ENCODE measurements at places on chromosomes 1 and 21.
A peak's percentile ranks its signal among the peaks of the same experiment; 100 is the strongest.

DNA sequence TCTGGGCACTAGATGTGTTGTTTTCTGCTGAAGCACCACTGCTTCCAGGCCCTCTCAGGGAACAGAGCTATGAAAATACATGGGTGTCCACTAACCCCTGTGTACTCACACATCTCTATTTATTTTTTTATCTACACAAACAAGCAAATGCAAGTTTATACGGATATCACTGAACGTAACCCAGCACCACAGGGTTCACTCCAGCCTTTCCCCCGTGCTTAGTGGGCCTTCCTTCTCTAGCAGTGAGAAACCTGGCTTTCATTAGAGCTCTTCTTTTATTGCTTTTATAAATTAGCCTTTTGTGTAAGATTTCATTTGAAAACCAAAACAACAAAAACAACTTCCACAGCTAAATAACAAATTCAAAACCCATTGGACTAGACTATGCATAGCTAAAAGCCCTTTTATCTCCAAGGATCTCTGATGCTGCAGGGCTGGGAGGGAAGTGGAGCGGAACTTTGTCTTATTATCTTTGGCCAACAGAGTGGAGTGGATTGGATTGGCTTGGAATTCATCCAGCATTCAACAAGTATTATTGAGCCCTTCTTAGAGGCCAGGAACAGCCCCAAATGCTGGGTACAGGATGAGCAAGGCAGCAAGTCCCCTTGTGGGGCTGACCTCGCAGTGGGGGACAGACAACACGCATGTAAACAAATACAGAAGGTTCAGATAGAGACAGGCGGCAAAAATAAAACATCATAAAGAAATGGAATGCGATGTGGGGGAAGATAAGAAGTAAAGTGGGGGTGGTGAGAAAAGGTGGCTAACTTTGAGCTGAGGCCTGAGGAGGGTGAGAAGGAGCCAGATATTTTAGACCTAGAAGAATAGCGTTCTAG lies 371.8 kb upstream of the POU3F1 start:
- DNase-seq, result no peak

DNA sequence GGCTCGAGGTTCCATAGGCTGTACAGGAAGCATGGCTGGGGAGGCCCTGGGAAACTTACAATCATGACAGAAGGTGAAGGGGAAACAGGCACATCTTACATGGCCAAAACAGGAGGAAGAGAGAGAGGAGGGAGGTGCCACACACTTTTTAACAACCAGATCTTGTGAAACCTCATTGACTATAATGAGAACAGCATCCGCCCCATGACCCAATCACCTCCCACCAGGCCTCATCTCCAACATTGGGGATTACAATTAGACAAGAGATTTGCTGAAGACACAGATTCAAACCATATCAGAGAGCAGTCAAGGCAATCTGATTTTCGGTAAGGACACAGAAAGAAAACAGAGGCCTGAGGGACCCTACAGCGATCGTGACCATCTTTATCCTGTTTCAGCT lies 41.7 kb downstream of the TNFRSF9 start:
- DNase-seq, result no peak

GRCh38 chr1:116987256-116987555 lies 14.4 kb upstream of the CD101 start:
- no peak for DNase-seq

- no peak for DNase-seq
Measured at GRCh38 chr21:27292229-27292628, 325.3 kb upstream of the ADAMTS5 start.

DNA sequence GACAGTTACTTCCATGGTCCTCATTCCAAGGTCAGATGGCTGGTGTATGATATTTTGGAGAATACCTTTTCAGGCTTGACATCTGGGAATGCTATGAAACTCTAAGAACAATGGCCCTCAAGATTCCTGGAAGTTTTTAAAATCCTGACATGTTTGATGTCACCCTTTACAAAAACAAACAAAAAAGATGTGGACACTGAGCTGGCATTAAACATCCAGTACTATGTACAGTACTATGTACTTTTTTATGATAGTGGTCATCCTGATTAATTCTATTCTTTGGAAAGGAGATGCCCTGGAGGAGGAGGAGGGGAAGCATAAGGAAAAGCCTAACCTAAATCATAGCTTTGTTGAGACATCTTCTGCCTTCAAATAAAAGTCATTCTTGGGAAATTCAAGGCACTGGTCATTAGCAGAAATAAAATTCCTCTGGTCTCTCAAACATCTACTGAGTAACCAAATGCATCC lies 235.4 kb downstream of the HMCN1 start:
- DNase-seq, result no peak

- no peak for DNase-seq
Measured at GRCh38 chr1:113219377-113219776, 146.4 kb downstream of the LRIG2 start.

- DNase-seq, result no peak
Measured at GRCh38 chr1:206974140-206974539, 3.9 kb upstream of the FCAMR start.

DNA sequence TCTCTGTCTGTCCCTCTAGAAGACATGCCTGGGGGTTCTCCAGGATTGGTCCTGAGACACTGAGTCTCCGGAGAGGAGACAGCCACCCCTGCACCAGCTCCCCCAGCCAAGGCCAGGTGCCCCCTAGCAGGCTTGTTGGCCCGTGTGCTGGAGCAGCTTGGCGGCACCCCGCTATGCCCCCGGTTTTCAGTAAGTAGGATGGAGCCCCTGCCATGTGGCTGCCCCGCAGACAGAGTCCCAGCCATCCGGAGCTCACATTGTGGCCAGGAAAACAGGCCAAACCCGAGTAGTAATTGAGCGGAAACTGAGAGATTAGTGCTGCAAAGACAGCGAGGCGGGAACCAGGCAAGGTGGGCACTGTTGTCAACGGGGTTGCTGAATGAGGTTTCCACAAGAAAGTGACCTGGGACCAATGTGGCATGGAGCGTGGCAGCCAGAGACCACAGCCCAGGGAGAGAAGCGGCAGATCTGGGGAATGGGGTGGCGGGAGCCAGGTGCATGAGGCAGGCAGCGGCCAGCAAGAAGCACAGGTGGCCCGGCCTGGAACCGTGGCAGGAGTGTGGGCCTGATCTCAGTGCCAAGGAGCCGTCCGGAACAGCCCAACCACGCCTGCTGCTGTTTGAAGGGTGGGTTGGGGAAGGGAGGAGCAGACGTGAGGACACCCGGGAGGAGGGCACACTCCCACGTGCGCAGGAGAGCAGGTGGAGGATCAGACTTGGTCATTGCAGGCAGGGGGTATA lies 137.4 kb upstream of the VAMP3 start:
- DNase-seq, result no peak

DNA sequence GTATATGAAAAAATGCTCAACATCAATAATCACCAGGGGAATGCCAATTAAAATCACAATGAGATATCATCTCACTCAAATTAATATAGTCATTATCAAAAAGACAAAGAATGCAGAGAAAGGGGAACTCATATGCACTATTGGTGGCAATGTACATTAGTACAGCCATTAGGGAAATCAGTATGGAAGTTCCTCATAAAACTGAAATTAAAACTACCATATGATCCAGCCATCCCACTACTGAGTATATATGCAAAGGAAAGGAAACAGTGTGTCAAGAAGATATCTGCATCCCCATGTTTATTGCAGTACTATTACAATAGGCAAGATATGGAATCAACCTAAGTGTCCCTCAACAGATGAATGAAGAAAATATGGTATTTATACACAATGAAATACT lies 32.1 kb upstream of the TEKT2 start:
- DNase-seq, result peak; percentile 62

- peak; percentile 24 for DNase-seq
Measured at GRCh38 chr1:54798769-54799641, 2.1 kb downstream of the TTC22 start.

- DNase-seq, result no peak
Measured at GRCh38 chr1:218507355-218508002, 162.3 kb downstream of the TGFB2 start.

DNA sequence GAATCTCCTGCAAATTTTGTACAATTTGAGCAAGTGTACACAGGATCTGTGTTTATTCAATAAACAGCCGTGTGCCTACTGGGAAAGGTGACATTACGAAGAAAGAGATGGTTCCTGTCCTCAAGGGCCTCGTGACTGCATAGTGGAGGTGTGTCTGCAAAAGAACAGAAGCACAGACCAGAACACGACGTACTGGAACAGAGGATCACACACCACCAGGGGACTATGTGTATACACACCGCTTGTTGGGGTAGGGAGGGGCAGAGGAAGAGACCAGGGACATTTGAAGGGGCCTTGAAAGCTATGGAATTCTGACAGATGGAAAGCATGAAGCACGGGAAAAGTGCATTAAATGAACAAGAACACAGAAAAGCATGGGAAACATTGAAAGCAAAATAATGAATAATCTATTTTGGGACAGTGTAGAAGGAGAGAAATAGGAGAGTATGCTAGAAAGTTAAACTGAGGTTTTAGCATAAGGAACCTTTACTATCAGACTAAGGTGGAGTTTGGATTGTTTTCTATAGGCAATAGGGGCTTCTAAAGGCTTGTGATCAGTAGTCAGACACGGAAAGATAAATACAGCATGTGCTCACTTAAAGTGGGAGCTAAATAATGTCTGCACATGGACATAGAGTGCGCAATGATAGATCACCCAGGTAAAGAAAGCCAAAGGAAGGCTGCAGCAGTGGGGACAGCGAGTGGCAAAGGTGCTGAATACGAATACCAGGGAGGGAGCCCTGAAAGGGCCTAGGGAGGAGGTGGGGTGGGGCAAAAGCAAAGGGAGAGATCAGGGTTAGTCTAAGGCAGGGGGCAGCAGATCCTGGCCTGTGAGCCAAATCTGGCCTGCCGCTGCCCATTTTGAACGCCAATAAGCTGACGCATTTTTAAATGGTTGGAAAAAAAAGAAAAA lies 11.0 kb downstream of the JAK1 start:
- no peak for DNase-seq

- DNase-seq, result no peak
Measured at GRCh38 chr21:14987370-14988170, 77.2 kb downstream of the NRIP1 start.

GRCh38 chr1:102776071-102776470 lies 332.3 kb downstream of the COL11A1 start:
- DNase-seq, result no peak

DNA sequence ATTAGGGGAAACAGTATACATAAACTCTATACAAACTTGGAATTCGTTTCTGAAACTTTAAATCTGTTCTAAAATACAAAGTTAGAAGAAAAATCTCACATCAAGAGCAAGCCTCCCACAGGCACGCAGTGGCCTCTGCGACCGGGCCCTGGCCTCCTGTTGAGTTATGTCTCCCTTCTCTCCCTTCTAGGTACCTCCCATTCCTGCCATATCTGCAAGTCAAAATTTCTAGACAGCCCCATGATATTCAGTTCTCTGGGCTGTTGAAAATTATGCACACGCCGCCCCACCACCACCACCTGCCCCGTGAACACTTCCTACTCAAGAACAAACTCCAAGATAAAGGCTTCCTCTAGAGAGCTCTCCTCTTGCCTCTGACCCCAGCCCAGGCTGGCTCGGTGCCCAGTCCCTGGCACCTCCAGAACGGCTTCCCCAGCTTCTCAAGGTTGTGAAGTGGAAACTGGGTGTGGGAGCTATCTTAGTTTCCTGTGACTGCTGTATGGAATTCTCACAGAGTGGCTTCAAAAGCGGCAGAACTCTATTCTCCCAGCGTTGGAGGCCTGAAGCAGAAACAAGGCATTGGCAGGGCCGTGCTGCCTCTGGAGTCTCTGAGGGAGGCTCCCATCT lies 37.7 kb upstream of the LRP8 start:
- DNase-seq, result peak; percentile 26

GRCh38 chr1:156920233-156921052 lies at the start of gene LRRC71:
TSS of gene LRRC71 (plus strand) at chr1:156920632. CDS start at chr1:156920804, 172 bp downstream.
- peak; percentile 75 for DNase-seq

GRCh38 chr21:46564391-46564790 lies 40.5 kb downstream of the S100B start:
- DNase-seq, result no peak

- no peak for DNase-seq
Measured at GRCh38 chr1:20423169-20423795, 62.7 kb downstream of the CAMK2N1 start.

DNA sequence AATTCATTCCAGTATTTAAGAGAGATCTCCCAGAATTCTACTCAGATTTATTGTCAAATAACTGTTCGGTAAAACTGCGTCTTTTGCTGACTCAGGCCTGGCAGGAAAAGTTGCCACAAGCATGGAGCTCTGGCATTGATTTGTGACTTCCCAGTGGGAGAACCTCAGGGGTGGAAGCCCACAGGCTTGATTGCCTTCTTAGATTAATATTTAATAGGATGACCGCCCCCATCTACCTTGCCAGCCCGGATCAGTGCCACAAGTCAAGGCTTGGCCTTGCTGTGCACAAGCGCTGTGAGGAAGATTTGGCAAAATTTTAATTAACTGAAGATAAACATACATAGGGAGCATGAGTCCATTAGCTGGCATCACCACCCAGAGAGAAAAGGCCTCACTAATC lies 93.5 kb downstream of the LRIG2 start:
- no peak for DNase-seq

DNA sequence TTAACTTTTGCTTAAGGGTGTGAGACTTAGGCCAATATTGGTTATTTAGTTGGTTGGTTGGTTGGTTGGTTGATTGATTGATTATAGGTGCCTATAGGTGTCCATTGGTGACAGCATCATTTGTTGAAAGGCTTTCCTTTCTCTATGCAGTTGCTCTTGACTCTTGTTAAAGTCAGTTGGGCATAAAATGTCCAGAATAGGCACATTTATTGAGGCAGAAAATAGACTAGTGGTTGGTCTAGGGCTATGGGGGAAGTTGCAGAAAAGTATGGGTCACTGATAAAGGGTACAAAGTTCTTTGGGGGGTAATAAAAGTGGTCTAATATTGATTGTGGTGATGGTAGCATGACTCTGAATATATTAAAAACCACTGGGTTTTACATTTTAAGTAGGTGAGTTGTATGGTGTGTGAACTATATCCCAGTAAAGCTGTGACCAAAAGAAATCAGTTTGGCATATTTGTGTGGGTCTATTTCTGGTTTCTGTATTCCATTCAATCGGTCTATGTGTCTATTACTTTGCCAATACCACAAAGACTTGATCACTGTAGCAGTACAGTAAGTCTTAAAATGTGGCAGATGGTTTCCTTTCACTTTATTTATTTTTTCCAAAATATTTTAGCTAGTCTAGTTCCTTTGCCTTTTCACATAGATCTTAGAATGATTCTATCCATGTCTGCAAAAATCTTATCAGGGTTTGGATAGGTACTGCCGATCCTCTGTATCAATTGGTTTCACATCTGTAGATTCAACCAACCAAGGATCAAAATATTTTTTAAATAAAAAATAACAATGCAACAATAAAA lies 63.0 kb downstream of the ATP1A1 start:
- DNase-seq, result no peak

DNA sequence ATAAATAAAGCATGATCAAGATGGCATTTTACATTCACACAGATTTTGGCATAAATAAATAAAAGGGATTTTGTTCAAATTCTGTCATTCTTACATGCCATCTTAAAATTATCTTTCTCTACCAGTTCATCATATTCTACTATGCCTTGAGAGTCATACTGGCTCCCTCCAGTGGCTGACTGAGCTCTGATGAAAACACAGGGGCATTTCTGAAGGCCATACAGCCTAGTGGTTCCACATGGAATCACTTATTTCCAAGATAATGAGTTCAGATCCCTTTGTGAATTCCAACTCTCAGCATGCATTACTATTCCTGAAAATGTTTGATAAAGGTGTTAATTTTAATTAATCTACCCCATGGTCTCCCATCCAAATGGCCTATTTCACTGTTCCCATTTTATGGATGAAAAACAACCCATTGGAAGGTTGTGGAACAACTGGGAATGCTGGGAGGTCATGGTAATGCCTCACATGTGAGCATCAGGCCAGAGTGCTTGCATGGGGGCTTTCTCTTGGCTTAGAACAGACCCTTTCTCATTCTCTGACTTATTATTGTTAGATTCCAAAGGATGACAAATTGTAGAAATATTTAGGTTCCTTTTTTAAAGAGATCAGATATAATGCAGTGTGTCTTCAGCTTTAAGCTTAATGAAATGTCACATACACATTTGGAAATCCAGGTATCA lies 622.4 kb upstream of the PKN2 start:
- peak; percentile 37 for DNase-seq
